SHP77 treated with DMSO at 0.1 percent for 48 hours (cell line): ENCODE measurements at places on chromosomes 2 and 18.

DNA sequence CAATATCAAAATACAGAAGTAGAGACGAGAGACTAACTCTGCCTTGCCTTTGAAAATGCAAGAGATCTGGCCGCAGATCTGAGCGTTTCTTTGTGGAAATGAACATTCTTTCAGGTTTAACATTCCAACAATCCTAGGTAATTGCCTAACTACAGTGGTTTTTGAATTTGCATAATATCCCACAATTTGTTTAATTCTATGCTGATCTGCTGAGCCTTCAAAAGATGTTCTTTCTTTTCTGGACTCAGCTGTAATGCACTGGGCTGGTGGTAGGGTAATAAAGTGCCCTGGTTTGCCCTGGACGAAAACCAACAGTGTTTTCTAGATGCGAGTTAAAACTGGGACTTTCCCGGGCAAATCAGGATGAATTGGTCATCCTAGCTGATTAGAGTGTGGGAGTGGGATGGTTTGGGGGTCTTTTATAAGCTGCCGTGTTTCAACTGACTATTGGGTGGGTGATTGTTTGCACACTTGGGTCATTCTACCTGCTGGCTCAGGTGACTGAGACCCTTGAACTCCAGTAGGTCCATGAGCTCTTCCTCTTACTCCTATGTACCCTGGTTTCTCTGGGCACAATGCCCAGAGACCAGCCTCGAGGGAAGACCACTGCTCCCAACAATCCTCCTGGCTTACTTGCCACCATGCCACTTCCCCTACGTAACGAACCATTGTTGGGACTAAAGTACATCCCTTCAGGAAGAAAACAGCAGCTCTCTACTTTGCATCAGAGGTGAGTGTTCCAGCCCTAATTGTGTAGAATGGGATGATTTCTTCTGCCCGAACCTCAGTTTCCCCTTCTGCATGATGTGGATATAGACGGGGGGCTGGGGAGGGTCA, 3.4 kb upstream of the PAX8 start:
- DNase-seq: no peak

GRCh38 chr2:101731221-101732054, 33.9 kb downstream of the MAP4K4 start:
- DNase-seq: no peak

GRCh38 chr2:47907039-47907781, 912 bp upstream of the FBXO11 start:
- no peak for DNase-seq

DNA sequence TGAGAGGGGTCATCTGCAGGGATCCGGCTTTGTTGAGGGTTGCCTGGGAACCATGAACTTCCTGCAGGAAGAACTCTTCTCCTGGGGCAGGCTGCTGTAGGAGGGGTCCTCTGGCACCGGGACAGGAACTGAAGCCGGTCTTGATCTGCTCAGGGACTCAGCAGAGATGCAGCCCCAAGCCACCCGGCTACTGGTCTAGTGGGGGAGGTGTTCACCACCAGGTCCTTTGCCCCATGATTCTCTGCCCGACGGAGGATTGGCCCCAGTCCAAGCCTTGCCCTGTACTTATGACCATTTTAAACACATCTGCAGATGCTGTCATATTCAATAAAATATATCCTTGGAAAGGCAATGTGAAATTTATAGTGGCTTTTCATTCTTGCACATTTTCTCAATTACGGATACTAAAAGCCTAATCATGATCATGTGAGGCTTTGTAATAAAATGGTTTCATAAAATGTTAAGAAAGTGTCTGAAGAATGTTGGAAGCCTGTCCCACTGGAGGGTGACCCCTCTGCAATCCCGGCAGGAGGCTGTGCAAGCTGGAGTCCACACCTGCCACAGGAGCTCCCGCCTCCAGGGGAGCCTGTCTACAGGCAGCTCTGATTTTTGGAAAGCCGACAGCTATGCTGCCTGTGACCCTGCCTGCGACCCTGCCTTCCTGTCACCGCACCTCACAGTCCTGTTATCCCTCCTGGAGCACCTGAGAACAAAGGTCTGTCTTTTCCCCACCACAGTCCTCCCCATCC, 98.8 kb upstream of the TAF1B start:
- DNase-seq: no peak

DNA sequence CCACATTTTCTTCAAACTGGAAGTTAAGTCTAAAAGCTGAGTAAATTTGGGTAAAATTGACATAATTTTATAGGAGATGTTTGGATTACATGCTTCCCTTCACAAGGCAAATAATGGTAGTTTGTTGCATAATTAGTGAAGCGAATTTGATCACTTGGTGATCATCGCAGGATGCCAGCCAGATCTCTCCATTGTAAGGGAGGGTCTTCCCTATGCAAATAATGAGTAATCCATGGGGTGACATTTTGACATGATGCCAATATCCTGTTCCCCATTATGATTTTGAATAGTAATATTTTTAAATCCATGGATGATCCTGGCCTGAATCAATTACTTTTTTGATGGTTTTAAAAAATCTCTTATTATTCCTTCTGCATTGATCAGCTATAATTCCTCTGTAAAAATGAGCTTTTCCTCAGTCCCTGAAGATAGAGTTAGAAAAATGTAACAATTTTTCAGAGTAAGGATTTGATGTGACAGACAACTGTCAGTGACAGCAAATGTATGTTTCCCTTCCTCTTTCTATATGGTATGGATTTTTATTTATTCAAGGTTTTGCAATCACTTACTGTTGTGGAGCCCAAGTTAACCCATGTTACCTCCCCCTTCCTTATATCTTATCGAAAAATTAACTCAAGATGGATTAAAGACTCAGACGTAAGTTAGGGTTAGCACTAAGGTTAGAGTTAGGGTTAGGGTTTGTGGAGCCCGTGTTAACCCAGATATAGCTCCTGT, 21.4 kb downstream of the CCL20 start:
- DNase-seq: no peak

GRCh38 chr2:86158286-86158685, 37.0 kb downstream of the IMMT start:
- DNase-seq: no peak

- DNase-seq: peak; percentile 18
Observed at GRCh38 chr18:44938720-44939665, 258.3 kb downstream of the SETBP1 start.

GRCh38 chr2:113963965-113964364, 74.1 kb downstream of the ACTR3 start:
- no peak for DNase-seq

DNA sequence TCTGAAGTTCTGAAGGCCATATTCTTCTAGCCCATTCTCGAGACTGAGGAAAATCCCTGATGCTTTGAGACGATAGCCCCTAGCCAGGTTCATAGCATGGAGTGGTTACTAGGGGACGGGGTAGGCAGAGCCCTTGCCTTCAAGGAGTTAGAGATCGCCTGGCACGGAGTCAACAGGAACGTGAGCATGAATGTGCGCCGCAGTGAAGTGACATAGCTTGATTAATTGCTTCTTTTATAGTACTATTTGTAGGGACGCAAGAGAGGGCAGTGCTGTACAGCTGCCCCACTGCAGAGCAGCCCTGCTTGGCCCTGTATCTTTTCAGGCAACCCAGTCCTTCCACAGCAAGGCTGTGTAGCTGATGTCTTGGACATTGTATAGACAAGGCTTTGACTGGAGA, 26.2 kb downstream of the HRH4 start:
- peak; percentile 25 for DNase-seq

- no peak for DNase-seq
Observed at GRCh38 chr2:189116979-189117378, 62.6 kb downstream of the COL5A2 start.

DNA sequence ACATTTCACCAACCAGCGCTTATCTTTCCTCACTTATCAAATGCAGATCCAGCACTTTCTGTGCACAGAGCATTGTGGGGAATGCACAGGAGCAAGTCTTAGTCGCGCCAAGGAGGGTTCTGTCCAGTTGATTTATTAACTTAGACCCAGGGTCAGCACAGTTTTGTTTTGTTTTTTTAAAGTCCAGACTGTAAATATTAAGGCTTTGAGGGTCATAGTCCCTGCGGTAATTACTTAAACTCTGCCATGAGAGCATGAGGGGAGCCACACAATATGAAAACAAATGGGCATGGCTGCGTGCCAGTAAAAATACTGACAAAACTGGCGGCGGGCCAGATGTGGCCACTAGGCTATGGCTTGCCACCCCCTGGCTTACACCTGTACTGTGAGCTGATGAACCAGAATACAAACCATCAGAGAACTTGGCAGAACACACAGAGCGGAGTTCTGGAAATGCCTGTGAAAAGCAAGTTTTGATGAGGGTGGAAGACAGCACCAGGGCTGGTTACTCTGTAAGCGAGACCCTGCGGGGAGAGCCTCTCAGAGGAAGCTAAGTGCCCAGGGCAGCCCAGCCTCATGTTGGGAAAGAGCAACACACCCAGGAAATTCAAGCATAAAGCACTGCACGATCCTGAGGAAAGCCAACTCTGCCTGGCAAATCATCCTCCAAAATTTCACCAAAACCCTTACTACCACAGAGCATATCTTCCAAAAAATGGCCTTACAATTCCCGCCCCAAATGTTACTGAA, 43.6 kb downstream of the L3MBTL4 start:
- peak; percentile 93 for DNase-seq

DNA sequence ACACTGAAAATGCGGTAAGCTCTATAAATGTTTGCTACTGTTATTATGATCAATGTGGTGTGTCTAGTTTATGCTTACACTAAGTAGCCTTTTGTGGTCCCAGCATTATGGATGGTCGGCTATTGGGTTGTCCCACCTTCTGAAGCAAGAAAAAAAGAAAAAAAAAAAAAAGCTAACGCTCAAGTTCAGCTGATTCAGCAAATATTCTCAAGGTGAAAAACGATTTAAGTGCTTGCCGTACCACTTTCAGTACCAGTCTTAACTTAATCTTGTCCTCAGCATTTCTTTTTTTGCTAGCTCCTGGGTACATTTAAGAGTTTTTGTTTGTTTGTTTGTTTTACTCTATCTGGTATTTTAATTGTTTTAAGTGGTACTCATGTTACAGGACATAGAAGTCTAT, 87.5 kb downstream of the MBD5 start:
- no peak for DNase-seq

GRCh38 chr18:30358555-30358954, 684.0 kb downstream of the DSC3 start:
- DNase-seq: no peak

DNA sequence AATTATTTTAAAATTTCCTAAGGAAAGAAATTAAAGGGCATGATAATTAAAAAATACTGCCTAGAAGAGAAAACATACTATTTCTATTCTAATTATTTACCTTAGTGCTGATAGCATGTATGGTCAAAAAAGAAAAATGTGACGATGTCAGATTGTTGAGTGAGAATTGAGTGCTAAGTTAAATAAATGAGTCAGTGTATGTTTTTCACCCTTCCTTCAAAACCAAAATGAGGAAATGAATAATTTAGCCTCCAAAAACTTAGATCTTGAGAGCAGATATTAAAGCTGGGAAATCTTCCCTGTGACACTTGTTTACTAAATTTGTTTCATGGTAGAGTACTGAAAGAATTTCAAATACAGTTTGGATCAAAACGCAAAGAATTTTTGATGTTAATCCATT, 58.6 kb upstream of the NYAP2 start:
- DNase-seq: no peak

DNA sequence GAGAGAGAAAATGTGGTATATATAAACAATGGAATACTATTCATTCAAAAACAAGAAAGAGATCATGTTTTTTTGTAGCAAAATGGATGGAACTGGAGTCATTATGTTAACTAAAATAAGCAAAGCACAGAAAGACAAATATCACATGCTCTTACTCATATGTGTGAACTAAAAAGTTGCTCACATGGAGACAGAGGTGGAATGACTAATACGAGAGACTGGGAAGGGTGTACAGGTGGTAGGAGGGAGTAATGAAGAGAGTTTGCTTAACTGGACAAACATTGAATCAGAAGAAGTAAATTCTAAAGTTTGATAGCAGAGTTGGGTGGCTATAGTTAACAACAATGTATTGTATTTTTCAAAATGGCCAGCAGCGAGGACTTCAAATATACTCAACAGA, 1080.7 kb upstream of the CHAC2 start:
- no peak for DNase-seq

- DNase-seq: no peak
Observed at GRCh38 chr2:38386821-38387220, 9.7 kb upstream of the ATL2 start.

DNA sequence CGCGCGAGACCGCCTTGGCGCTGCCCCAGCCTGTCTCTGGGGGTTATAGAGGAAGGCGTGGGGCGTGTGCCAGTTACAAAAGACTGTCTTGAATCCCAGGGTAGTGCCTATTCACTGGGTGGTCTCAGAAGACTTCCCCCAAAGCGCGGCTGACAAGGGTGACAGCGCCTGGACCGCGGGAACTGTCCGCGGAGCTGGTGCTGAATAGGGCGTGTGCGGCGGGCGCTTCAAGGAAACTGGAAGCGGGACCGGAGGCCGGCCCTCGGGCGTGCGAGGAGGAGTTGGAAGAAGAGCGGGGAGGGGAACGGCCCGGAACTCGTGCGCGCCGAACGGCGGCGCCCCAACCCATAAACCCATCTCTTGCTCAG, 2.3 kb downstream of the EGR4 start:
- DNase-seq: no peak

GRCh38 chr2:31147645-31148044, 9.4 kb upstream of the GALNT14 start:
- no peak for DNase-seq

DNA sequence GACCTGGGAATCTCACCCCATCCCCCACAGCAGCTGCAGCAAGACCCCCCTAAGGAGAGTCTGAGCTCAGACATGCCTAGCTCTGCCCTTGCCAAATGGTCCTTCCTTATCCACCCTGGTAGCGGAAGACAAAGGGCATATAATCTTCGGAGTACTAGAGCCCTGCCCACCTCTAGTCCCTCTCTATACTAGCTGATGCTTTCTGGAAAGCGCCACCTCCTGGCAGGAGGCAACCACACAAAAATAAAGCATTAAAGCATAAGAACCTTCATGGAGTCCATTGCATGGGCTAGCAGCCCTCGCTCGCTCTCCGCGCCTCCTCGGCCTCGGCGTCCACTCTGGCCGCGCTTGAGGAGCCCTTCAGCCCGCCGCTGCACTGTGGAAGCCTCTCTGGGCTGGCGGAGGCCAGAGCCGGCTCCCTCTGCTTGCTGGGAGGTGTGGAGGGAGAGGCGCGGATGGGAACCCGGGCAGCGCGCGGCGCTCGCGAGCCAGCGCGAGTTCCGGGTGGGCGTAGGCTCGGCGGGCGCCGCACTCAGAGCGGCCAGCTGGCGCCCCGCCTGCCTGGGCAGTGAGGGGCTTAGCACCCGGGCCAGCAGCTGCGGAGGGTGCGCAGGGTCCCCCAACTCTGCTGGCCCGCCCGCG, 941.2 kb downstream of the SUCLG1 start:
- DNase-seq: no peak

GRCh38 chr2:232927032-232927792, 57.1 kb downstream of the SNORC start:
- DNase-seq: no peak

DNA sequence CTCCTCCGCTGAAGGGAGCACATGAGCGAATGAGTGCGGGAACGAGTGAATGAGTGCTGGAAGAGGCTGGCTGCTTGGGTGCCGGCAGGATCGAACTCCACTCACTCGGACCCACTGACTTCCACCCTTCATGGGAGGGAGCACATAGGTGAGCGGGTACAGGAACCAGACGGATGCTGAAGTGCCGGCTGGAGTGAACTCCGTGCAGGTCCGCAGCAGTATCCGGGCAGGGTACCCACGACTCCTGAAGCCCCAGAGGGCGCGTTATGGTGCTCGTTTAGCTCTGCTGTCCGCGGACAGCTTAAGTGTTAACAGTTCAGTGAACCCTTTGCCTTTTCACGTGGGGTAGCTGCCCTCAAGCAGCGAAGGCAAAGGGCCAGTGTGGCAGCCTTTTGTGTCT, 23.2 kb downstream of the RPRM start:
- DNase-seq: no peak

- no peak for DNase-seq
Observed at GRCh38 chr2:166158546-166158945, 30.7 kb upstream of the SCN1A start.

GRCh38 chr2:103335403-103335802, 573.6 kb downstream of the TMEM182 start:
- no peak for DNase-seq
